ENCODE measurements at places on chromosomes 2 and 18.

DNA sequence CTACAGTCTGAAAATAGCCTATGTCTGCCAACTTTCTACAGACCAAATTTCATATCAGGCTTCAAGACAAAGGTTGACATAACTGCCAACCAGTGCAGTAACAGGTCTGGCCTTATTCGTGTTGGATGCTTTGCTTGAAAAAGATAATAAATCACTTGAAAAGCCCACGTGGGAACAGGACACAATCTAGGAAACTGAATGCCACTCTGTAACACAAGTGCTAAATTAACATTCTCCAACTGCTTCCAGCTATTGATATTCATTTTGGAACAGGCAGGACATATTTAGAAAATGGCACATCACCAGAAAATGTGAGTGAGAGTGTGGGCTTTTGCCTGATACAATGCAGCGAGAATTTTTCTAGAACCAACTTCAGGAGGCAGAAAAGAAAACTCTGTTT, 165.9 kb upstream of the CCDC150 start:
- no peak for DNase-seq

DNA sequence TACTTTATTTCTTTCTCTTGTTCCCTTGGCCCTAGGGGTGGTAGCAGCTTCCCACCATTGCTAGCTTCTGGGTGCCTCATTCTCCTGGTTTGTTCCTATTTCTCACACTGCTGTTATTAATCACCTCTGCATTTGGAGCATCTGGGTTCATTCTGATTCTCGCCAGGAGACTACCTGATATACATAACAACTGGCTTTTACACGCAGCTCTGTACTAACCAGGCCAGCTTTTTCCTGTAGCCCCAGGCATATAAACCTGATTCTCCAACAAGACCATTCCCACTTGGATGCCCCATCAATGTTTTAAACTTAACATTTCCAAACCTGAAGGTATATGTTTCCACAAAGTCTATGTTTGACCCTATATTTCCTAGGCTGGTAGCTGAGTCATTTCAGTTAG, 403.9 kb upstream of the DCC start:
- no peak for DNase-seq

DNA sequence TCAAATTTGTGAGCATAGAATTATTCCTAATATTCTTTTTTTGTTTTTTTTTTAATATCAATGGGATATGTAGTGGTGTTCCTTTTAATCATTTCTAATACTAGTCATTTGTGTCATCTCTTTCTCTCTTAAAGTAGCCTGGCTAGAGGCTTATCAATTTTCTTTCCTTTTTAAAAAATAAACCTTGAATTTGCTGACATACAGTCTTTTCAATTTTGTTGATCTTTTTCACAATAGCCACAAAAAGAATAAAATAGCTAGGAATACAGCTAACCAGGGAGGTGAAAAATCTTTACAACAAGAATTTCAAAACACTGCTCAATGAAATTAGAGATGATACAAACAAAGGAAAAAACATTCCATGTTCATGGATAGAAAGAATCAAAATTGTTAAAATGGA, 192.6 kb downstream of the ARL6IP6 start:
- DNase-seq = no peak

DNA sequence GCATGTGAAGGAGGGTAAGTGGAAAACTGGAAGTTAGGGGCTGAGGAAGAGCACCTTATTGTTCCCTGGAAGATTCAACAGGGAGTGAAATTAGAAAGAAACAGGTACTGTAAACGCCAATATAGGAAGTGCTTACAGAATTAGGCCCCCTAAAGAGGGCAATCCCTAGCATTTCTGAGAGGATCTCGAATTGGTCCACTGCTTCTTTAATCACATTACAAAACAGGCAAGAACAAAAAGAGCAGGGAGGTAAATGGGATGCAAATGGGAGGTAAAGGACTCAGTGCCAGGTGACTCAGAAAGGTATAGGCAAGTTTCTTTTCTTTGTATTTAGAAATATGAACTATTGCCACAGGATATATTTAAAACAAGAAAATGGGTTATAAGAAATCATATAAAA, 116.4 kb upstream of the FANCL start:
- no peak for DNase-seq

GRCh38 chr2:23417310-23417709, 32.3 kb downstream of the KLHL29 start:
- DNase-seq = no peak

DNA sequence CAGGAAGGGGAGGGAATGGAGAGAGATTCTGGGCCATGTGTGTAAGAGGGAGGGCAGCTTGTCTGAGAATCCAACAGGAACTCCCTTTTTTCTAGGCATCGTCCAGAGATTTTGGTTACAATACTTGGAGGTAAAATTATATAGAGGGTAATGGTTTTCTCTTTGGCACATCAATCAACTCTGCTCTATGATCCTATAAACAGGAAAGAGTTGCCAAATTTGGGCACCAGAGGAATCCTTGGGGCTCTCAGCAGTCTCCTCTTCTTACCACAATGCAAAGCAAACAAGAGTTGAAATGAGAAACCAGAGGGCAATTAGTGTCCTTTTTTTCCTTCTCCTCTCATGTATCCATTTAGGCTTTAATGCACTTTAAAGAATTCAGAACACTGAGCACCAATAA, 243.4 kb downstream of the SLC8A1 start:
- DNase-seq = no peak

DNA sequence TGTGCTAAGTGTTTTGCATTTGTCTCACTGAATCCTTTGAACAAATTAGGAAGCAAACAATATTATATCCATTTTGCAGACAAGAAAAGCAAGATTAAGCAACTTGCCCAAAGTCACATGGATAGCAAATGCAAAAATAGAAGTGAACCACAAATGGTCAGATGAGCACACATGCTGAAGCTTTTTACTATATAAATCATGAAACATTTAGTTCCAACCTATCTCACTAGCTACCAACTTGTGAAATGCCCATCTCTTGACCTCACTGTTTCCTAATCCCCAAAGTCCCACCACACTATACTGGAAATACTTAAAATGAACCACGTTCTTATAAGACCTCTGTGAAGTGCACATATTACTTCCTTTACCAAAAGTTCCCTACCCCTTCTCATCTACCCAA, 380.5 kb downstream of the ERBB4 start:
- no peak for DNase-seq

- peak; percentile 65 for DNase-seq
Measured at GRCh38 chr2:54666634-54667265, 56.7 kb upstream of the EML6 start.

- no peak for DNase-seq
Measured at GRCh38 chr18:65527879-65528633, 222.8 kb upstream of the CDH7 start.

GRCh38 chr2:51624995-51625394, 593.1 kb upstream of the NRXN1 start:
- DNase-seq = no peak

GRCh38 chr2:69305166-69305565, 81.9 kb downstream of the GFPT1 start:
- DNase-seq = no peak

- DNase-seq = no peak
Measured at GRCh38 chr2:113039719-113040118, 12.9 kb downstream of the IL36B start.

DNA sequence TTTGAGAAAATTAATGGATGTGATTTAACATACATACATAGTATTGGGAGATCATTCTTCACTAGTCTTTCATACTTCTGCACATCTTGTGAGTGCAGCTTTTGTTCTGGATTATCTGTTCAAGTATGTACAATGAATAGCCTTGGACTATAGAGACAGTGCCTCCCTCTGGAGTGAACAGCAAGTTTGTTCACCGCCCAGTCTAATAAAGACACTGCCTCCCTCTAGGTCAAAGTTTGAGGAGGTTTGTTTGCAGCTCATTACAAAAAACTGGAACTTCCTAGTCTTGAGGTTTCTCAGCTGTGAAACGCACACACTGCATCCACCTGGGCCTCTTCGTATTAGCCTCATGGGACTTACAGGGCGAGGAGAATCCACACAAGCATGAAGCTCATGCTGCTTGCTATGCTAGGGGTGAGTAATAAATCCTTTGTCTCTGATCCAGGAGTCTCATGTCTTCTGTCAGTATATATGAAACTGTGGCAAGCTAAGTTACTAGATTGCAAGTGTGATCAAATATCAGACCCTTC, 26.0 kb upstream of the LAPTM4A start:
- DNase-seq = no peak

DNA sequence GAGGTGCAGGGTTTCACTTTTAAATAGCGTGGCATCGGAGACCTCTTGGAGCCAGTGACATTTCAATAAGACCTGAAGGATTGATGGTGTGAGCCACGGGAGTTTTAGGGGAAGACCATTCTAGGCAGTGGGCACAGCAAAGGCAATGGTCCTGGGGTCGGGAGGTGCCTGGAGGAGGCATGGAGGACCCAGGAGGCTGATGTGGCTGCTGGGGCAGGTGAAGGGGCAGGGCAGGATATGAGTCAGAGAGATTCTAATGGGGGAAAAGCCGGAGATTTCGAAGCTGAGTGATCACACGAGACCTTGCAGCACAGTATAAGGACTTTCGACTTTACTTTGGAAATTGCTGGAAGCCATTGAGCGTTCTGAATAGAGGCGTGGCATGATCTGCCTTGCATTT, 79.6 kb upstream of the KCNE4 start:
- no peak for DNase-seq

GRCh38 chr2:64980183-64980582, 9.0 kb upstream of the SLC1A4 start:
- no peak for DNase-seq

DNA sequence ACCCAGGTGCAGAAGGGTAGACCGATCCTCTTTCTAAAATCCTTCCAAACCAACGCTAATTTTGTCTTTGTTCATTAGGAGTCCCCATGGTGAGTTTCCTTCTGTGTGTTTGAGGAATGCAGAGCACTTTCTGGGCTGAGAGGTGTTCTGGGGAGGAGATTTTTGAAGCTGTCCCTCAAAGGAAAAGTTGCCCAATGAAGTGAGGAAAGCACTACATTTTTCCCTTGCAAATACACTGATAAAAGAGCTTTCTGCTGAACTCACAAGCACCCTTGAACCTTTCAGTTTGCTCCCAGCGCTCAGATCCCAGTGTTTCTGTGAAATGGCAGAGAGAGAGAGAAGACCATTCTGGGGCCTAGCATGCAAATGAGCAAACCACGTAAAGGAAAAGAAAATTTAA, 299.6 kb upstream of the FANCL start:
- DNase-seq = no peak

DNA sequence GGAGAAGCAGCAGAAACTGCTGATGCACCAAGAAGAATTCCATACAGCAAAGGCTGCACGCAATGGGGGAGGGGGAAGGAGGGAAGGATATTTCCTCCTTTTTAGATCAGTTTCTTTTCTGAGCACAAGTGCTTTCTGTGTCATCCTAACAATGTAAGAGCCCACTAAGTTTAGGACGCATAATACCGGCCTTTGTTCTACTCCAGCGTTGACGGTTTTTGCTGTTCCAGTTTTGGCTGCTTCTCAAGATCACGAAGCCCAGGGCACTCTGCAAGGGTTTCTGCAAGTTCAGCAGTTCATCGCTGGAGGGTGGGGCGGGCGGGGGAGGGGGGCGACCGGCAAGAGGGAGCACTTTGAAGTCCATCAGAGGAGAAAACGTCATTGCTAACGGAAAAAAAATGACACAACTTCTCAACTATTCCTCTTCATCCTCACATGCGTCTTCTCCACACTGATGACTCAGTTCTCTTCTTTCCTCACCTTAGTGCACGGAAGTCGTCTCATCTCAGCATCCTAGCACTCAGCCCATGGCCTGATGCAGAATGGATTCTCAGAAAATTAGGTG, 8.7 kb downstream of the FAM178B start:
- DNase-seq = peak; percentile 56

GRCh38 chr2:17540093-17540812, at the start of gene VSNL1:
VSNL1 (plus strand) TSS chr2:17540696; CDS start chr2:17592075, 51,379 bp downstream.
- DNase-seq = peak; percentile 81

DNA sequence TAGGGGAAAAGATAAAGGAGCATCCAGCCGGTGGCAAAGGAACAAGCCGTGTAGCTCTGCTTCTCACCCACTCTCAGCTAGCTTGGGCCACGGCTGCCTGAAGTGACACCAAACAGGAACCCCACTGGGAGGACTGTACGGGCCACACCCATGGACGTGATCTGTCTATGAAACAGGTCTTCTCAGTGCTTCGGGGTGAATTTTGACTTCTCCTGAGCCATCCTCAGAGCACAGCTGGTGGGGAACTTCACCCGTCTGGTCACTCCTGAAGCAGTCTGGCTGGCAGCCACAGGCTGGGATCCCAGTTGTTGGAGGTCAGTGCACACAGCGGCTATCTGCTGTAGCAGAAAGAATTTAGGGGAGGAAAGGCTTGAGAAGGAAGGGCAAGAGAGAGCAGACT, 223.8 kb downstream of the FAM210A start:
- no peak for DNase-seq

GRCh38 chr18:35811896-35812295, 160.6 kb upstream of the RMP24 start:
- DNase-seq = no peak

GRCh38 chr18:9474108-9474982, 968 bp upstream of the RALBP1 start:
- DNase-seq = no peak

DNA sequence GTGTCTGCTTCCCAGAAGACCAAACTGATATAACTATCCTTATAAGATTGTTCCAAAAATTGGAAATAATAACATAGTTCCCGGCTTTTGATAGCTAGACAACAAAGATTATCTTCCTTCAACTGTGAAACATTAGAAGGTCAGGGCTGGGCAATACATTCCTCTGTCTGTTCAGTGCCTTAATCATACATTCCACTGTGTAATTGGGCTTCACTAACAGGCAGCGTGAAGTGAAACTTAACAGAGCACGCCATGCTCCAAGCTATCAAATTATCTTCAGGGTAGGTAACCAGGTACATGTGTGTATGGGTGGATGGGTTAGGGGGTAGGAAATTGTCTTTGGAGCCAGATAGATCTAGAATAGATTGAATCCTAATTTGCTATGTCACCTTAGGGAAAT, 23.5 kb upstream of the ARL5A start:
- no peak for DNase-seq

DNA sequence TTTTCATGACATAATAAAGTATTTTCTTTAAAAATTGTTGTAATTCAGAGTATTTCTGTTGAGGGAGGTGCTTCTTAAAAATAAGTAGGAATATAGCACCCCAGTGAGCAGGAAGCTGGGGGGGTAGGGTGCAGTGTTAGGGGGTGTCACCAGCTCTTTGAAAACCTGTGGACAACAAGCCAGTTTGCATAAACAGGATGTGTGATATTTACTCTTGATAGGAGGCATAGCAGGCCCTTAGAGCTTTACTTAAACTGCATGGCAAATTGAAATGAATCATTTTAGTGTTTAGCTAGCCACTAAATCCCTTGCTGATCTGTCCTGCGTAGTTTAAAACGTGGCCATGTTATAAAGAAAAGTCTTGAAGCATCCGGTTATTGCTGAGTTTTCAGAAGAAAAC, 8.4 kb downstream of the TGIF1 start:
- no peak for DNase-seq

DNA sequence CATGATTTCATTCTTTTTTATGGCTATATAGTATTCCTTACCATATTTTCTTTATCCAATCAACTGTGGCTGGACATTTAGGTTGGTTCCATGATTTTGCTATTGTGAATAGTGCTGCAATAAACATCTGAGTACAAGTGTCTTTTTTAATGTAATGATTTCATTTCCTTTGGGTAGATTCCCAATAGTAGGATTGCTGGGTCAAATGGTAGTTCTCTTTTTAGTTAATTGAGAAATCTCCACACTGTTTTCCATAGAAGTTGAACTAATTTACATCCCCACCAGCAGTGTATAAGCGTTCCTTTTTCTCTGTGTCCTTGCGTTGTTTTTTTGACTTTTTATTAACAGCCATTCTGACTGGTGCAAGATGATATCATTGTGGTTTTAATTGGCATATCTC, 59.1 kb upstream of the IL1RL1 start:
- DNase-seq = no peak

- DNase-seq = no peak
Measured at GRCh38 chr2:239203443-239204135, 197.2 kb downstream of the HDAC4 start.

All from head of caudate nucleus (tissue), 42 donors.